T-helper 2 cell treated with Interferon-gamma antibody and Interleukin-4, amounts not matched to agents 5 μg/mL and 100 μg/mL, for 36 hours (primary cell): ENCODE measurements at places on chromosomes 2 and 18.

DNA sequence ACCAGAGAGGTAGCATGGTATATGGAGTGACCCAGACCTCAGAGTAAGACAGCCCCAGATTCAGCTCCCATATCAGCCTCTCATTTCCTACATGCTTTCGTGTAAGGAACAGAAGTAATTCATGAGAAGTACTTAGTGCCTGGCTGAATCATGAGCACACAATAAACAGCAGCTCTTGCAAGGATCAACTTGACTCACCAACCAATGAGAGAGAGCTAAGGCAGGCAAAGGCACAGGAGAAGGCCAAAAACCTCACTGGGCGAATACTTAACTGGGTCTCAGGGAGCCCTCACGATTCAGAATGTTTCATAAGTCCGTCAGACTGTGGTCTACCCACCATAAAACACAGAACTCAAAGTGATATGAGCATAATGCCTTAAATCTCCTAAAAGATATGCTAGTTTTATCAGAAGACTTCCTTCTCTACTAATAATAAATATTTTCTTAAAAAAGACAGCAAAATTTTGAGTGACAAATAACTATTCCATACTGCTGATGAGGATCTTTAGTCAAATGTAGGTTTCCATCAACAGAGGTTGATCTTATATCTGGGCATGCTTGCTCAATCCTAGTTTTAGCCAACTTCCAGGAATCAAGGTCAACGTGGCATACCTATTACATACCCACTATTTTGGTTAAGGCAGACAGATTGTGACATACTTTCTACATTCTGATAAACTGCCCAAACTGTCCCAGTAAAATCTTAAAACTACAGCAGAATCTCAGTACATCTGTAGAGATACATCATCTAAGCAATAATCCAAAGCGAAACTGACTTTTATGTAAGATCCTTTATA lies 34.9 kb downstream of the IMMT start:
- DNase-seq, result no peak

DNA sequence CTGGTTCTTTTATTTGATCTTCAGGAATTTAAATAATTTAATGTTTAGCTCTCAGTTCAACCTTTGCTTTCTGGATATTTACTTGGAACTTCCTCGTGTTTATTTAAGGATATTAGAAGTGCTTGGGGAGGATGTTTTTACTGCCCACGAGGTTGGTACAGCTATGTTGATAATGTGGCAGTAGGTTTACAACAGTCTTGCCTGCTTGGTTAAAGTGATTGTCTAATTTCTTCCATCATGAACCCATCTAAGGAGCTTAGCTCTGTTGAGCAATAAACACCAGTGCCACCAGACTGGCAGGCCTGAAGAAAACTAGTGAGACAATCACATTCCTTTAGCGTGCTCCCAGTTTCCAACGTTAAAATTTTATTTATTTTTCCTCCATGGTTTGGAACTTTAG lies 94.5 kb downstream of the ICOS start:
- no peak for DNase-seq

DNA sequence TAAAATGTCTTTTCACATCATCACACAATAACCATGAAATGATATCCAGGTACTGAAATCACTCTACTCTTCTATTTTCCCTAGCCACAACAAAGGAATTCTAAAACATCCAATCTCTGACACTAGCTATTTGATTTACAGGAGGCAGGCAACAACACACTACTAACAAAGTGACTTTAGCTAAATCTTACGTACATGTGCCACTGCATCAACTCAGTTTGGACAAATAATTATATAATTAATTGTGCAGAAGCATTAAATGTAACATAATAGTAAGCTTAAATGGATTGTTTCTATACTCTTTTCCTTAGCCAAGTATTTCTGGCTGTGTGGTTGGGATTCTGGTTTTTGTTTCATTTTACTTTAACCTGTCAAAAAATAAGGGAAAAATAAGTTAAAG lies 192.4 kb downstream of the AFF3 start:
- no peak for DNase-seq

DNA sequence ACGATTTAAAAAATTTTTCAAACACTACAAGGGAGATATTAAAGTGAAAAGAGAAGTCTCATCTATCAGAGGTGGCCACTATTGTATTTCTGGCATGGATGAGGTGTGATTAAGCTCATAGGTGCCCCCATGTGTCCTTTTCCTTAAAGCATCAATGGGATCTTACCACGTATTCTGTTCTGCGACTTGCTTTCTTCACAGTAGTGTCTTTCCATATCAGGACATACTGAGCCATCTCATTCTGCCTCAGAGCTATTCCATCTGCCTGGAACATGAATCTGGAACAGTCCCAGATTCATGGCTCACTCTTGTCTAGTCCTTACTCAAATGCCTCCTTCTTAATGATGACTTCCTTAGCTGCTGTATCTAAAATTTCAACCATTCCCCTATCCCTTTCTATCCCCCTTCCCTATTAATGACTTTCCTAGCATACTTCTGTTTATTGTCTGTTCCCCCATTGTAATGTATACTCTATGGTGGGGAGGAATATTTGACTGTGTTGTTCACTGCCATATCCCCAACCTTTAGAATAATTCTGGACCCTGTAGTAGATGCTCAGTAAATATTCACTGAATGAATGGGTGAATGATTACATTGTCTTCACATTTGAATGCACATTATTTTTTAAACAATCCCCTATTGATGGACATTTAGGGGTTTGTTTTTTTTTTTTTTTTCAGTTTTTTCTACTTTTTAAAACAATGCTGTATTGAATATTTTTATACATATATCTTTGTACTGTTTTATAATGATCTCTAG lies 11.1 kb downstream of the STAMBP start:
- DNase-seq, result no peak

- DNase-seq, result no peak
Measured at GRCh38 chr2:49686897-49687442, 532.7 kb upstream of the FSHR start.

DNA sequence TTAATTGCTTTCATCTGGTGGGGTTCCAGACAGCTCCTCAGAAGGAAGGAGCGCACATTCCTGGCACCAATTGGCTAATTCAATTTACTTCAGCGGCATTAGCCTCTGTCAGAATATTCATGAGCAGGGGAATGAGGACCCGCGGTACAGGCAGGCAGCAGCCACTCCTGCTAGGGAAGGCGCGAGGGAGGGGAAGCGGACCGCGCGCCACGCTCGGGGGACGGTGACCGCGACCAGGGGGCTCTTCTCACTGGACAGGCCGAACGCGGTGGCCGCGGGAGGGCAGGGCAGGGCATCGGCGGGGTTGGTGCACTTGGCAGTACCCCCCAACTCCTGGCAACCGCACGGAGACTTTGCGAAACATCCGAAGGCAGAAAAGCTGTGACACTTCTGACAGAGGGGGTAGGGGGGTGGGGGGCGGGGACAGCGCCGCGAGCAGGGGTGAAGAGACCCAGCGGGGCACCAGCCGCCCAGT lies at the start of gene CDH20:
Gene CDH20 (plus strand): TSS at position 160 of the 475 bp plus-strand sequence.
- DNase-seq, result no peak
